ENCODE measurements at places on chromosomes 7 and 10.
A peak's percentile ranks its signal among the peaks of the same experiment; 100 is the strongest.

- DNase-seq = no peak
These were observed 324.6 kb upstream of the IGFBP3 start for GRCh38 chr7:46245586-46246111.

GRCh38 chr10:127720142-127720541, 16.8 kb upstream of the FOXI2 start:
- no peak for DNase-seq

DNA sequence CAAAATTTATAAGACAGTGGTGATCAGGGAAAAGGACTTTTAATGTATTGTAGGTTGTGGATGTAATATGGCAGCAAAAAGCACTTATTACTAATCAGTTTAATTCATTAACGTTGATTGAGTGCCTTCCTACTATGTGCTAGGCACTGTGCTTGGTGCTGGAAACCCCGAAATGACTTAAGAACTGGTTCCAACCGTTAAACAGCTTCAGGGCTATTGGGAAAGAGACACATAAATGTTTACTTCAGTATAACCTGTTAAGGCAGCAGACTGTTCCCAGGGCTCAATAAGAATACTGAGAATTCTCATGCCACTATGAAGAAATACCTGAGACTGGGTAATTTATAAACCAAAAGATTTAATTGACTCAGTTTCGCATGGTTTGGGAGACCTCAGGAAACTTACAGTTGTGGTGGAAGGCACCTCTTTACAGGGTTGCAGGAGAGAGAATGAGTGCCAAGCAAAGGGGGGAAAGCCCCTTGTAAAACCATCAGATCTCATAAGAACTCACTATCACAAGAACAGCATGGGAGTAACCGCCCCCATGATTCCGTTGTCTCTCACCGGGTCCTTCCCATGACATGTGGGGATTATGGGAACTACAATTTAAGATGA, 1.1 kb upstream of the SLC25A13 start:
- no peak for DNase-seq

GRCh38 chr10:26486990-26487850, 49.1 kb downstream of the APBB1IP start:
- DNase-seq = peak; percentile 89

DNA sequence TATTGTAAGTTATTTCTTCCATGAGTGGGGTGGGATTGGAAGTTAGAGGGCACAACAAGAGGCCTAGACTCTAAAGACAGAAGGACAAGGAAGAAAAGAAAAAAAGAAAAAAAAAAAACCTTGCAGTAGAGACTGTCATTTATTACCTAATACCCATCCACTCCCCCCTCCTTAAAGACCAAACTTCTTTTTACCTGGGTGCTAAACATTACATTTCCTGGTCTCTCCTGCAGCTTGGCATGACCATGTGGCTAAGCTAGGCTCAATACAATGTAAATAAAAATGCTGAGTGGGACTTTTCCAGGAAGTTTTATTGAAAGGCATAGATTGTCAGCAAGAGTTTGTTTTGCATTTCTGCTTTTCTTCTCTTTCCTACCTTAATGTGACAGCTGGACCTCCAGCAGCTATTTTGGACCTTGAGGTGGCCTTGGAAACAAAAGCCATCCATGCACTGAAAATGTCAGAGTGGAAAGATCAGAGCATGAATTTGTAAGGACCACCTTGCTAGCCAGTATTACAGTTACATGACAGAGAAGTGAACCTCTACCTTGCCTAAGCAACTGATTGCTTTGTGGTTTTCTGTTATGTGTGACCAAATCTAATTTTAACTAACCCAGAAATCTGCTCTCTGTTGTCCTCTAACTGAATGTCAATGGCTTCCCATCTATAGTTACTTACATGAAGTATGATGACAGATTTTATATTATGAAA, 81.3 kb upstream of the SFMBT2 start:
- DNase-seq = no peak

DNA sequence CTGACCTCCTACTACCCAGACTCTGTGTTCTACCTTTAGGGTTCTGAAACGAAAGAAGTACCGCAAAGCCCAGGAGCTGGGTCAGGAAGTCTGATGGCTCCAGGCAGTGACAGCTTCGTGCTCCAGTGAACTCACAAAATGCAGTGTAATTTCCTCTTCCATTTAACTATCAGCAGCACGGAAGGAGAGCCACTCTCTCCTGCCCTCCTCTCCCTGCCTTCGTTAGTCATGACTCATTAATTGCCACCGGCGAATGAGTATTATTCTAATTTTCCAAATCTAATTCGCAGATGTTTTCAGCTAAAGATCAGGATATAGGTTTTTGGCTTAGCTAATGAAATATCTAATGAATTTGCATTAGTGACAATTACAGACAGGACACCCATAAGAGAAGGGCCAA, 1262.0 kb downstream of the TYW1 start:
- DNase-seq = no peak

DNA sequence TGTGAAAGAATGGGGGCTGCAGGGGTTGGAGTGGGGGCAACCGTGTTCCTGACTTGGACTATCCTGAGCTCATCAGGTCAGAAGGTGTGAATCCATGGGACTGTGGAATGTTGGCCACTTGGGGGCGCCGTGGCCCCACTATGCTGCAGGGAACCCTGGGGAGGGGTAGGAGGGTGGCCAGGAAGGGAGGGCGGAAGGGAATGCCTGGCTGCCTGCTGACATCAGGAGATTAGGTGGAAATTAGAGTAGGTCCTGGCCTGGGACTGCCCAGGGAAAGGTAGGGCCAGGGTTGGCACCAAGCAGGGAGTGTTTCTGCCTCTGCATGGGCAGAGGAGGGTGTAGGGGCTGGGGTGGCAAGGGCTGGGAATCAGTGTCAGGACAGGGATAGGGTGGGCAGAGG, 65.8 kb upstream of the PRSS58 start:
- DNase-seq = no peak

DNA sequence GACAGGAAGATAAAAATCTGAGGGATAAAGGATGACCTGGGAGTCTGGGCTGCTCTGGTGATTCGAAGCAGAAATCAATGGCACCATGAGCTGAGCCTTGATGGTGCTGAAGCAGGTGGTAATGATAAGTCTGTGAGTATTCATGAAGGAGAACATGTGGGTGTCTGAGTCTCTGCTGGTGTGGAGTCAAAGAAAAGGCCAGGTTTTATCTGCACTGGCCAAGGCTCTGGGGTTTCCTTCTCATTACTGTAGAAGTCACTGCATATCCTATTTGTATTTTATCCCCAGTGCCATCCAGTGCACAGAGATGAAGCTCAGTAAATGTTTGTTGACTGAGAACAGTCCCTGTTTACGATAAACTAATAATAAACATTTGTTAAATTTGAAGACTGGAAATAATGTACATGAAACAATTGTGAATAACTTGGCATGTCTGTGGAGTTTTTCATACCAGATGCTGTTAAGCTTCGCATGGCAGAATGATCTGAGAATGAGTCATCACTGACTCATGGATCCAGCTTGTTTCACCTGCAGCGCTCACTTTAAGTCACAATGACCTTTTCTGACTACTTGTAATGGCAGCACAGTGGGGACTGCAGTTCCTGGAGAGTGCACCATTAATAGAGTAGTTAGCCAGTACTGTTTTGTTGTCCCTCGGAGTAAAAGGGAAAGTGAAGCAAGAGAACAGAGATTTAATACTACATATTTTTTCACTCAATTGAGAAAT, 538.5 kb downstream of the HTR7 start:
- no peak for DNase-seq

DNA sequence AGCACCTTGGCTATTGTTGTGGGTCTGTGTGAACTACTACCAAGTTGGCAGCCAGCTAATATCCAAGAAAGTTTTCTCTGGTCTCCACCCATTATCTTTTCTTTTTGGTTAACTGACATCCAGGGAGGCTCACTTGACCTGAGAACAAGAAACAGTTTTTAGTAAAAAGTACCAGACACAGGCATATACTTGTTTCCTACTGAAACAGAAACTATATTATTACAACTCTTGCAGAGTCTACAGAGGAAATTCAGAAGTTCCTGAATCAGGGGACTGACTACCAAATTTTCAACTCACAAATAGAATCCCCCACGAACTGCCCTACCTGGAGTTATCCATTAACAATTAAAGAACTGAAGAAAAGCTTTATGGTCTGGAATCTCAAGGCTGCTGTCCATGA, 168.9 kb downstream of the KCND2 start:
- DNase-seq = no peak

GRCh38 chr7:49597805-49598204, 175.6 kb upstream of the VWC2 start:
- DNase-seq = no peak

DNA sequence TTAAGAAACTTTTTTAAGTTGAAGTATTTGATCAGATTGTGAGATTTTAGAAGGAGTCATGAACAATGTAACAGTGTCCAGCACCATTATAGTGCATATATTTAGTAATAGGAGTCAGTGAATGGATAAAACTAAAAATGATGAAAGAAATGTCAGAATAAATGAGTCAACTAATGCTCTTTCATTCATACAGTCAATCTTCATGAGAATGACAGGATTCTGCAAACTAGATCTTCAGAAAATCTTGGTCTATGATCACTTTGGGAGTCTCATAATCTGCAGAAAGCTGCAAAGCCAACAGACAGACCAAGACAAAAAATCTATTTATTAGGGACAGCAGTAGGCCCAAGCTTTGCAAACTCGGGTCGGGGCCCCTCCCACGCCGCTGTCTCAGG, 710 bp downstream of the RNLS start:
- DNase-seq = no peak

DNA sequence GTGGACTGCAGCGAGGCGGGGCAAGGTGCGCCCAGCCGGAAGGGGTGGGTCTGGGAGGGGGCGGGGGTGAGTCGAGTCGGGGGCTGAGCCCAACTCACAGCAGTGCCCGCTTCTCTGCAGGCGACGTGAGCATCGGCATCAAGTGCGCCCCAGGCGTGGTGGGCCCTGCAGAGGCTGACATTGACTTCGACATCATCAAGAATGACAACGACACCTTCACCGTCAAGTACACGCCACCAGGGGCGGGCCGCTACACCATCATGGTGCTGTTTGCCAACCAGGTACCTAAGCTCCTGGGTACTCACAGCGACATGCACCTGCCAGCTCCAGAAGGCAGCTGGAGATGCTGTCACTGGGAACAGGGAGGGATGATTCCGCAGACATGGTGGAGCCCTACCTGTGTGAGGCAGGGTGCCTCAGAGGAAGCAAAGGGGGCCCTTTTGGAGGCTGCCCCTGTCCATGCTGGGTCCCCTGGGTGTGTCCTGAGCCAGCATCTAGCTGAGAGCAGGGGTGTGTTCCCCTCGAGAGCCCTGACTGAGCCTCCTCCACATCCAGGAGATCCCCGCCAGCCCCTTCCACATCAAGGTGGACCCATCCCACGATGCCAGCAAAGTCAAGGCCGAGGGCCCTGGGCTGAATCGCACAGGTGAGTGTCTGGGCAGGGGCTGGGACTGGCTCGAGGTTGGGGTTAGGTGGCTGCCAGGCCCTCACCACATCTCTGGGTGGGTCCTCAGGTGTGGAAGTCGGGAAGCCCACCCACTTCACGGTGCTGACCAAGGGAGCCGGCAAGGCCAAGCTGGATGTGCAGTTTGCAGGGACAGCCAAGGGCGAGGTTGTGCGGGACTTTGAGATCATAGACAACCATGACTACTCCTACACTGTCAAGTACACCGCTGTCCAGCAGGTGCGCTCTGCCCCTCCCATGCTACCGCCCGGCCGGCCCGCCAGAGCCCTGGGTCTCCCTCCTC, 12.8 kb downstream of the FLNC start:
- DNase-seq = no peak

DNA sequence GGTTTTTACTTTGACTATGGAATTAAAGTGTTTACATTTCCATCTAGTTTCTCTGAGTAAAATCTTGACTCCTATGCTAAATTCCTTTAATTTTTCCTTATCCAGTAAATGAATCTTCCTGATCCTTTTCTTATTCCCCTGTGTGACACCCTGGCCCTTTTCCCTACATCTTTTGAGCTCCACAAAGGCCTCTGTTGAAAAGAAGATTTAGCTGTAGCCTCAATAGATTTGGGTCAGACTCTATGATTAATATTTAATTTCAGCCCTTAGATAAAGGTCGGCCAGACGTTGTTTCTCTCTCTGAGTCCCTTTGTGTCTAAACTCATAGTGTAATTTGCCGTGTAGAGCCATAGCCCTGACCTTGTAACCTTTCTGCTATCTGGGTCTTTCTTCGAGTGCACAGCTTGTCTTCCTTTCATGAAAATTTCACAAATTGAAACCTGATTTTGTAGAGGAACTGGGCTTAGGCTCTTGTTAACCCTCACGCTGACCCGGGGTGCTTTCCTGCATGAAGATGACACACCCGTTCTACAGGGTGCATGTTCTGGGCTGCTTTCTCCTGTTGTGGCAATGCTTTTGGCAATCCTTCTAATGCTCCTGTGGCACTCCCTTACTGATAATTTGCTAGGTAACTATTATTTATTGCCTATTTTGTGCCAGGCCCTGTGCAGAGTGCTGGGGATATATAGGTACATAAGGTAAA, 21.2 kb downstream of the LSMEM1 start:
- DNase-seq = no peak

DNA sequence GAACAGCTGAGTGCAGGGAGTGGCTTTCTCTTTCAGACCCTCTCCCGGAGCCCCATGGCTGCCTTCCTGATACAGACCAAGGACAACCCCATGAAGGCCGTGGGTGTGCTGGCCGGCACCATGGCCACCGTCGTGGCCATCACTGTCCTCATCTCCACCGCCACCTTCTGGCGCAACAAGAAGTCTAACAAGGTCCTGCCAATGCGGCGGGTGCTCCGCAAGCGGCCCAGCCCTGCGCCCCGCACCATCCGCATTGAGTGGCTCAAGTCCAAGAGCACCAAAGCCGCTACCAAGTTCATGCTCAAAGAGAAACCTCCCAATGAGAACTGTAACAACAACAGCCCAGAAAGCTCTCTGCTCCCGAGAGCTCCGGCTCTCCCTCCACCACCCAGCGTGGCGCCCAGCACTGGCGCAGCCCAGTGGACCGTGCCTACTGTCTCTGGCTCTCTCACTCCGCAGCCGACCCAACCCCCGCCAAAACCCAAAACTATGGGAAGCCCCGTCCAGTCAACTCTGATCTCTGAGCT, 11.2 kb downstream of the LRIT2 start:
- DNase-seq = no peak

DNA sequence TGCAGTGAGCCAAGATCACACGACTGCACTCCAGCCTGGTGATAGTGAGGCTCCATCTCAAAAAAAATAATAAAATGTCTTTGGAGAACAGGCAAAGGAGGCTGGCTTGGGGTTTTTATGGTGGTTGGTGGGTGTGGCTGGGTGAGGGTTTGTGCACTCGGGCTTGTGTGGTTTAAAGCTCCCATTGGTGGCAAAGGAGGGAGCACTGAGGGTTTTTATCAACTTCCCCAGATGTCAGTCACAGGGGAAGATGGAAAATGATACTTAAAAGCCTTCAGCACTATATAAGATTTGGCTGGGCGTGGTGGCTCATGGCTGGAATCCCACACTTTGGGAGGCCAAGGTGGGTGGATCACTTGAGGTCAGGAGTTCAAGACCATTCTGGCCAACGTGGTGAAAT, 16.3 kb upstream of the RNF216 start:
- DNase-seq = no peak

DNA sequence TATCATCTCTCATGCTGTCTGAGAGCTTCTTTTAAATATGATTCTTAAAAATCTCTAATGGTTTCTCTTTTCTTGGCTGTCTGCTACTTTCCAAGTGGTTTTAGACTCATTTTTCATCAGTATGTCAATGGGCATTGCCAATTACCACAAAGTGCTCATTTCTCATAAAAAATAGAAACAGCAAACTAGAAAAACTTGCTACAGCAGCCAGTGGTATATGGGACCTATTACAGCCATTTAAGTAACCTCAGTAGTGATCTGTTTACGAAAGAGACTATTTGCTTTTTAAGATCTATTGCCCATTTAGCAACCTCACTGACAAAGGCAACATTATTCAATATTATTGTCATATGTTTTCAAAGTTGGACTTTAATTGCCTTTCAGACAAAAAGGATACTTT, 207.1 kb upstream of the RHOBTB1 start:
- no peak for DNase-seq

GRCh38 chr7:110612680-110613079, 478.2 kb upstream of the LRRN3 start:
- DNase-seq = no peak
